NCI-H524 (cell line): ENCODE measurements at places on chromosomes 7 and 10.

DNA sequence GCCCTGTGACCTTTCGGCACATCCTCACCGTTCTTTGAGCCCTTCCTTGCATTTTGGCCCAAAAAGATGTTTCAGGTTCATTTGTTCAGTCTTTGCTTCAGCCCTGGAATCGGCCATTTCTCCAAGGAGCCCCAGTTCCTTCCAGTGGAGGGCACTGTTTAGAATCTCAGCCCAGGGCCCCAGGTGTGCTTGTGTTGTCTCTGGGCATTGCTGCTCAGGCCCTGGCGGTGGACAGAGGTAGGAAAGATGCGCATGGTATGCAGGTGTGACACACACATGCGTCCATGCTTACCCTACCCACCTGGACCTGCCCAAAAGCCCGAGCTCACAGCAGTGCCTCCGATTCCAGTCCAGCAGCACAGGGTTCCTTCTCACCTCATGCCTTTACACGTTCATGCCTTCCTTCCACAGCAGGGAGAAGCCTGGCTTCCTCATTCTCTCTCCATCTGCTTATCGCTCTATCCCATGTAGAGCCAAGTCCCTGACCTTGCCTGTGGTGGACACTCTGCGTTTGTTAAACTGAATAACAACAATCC lies 70.6 kb downstream of the LHPP start:
- no peak for DNase-seq

DNA sequence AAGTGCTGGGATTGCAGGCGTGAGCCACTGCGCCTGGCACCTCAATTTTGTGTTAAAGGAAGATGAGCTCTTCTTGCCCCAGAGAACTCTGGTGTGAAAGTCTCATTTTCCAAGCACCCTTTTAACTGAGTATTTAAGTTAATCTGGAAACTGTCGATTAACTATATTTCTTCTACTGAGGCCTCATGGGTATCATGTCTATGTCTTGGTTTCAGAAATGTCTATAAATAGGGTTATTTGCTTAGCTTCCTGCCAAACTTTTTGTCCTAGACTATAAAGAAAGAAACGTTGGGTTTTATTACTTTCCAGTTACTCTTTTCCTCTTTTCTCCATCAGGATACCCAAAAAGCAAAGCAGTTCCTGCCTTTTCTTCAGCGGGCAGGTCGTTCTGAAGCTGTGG lies 102.4 kb downstream of the LRRC4 start:
- DNase-seq, result no peak

GRCh38 chr7:27140126-27140857 lies 3.2 kb downstream of the HOXA5 start:
- DNase-seq, result no peak

DNA sequence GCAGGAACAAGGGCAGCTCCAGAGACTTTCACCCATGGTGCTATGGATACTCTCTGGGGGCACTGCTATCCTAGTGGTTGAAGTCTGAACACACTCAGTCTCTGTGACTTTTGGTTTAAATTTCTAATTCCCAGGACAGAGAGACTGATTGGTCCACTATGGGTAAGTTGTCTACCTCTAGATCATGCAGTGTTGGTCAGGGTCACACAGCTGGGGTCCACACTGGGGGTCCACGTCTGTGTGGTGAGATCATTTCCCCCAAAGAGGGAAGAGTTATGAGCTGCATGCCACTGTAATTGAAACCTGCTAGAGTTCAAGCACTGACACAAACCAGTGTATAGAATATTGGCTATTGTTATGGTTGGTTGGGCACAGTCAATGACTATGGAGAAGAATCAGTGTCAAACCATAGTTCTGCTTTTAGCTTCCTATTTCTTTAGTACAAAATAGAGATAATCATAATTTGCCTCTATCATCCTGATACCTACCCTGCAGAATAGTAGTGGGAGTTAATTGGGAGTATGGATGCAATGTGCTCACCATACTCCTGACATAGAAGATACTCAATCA lies 101.6 kb downstream of the PRTFDC1 start:
- DNase-seq, result no peak

GRCh38 chr10:114647545-114648138 lies 10.4 kb downstream of the ABLIM1 start:
- no peak for DNase-seq

DNA sequence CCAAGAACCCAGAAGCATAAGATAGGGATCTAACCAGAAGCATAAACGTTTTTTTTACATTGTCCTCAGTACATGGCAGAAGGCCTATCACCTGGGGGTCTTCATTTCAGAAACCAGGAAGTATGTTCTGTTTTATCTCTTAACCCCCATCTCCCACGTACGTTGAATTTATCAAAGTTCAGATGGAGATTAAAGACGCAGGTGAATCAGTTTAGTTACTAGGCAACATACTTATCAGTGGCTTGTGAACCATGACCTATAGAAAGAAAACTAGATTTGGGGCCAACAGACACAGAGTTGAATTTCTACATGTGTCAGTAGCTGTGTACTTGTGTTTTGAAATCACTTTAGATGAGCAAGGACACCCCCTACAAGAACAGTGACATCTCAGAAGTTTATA lies 122.7 kb downstream of the GPR158 start:
- DNase-seq, result no peak

DNA sequence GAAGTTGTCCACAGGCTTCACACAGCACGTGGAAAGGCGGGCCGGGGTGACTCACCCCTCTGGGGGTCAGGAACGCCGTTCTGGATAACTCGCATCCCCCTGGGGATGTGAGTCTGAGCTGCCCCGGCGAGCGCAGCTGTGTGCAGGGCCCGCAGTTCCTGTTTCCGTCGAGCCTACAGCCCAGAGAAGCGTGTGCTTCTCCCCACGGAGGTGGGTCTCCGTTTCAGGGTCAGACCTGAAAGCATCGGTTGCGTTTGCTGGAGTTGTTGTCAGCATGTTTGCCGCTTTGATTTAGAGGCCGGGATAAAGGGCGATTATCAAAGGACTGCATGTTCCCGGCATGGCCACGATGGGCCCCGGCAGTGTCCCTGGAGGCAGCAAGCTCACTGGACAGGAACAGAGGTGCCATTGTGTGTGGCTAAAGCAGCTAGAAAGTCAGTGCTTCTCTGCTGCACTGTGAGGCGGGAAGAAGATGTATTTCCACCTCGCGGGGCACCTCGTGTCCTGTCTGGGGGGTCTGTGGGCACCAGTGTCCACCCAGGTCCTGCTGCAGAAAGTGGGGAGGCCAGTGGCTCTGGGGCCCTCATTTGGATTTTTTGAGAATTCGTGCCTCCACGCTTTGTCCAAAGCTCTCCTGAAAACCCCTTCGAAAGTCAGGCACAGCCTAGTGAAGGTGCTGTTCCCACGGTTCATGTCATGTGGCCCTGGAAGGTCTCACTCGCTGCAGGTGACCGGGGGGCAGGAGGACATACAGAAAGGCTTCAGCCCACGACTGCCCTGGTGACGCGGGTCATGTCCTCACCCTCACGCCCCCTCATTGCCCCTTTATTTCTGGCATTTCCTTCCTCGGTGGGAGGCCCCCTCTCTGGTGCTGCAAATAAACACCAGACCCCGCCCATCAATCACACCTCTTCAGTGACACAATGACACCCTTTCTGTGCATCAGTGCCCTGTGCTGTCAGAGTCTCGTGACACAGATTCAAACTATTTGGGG lies 27.4 kb upstream of the GDI2 start:
- no peak for DNase-seq

GRCh38 chr7:71766016-71766415 lies 634.1 kb downstream of the GALNT17 start:
- DNase-seq, result no peak

DNA sequence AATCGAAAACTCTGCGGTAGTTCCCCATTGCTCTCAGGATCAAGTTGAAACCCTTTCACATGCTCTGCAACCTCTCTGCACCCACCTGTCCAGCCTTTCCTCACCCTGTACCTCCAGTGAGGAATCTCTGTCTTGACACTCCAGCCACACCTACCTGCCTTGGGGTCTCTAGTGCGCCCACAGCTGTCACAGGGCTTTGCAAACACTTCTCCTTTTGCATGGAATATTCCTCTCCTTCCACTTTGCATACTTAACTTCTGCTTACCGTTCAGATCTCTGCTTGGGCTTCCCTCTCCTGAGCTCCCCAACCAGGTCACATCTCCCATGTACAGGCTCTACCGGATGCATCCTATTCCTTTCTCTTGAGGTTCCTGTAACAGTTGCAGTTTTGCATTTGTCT lies 6.6 kb upstream of the ZYX start:
- no peak for DNase-seq

DNA sequence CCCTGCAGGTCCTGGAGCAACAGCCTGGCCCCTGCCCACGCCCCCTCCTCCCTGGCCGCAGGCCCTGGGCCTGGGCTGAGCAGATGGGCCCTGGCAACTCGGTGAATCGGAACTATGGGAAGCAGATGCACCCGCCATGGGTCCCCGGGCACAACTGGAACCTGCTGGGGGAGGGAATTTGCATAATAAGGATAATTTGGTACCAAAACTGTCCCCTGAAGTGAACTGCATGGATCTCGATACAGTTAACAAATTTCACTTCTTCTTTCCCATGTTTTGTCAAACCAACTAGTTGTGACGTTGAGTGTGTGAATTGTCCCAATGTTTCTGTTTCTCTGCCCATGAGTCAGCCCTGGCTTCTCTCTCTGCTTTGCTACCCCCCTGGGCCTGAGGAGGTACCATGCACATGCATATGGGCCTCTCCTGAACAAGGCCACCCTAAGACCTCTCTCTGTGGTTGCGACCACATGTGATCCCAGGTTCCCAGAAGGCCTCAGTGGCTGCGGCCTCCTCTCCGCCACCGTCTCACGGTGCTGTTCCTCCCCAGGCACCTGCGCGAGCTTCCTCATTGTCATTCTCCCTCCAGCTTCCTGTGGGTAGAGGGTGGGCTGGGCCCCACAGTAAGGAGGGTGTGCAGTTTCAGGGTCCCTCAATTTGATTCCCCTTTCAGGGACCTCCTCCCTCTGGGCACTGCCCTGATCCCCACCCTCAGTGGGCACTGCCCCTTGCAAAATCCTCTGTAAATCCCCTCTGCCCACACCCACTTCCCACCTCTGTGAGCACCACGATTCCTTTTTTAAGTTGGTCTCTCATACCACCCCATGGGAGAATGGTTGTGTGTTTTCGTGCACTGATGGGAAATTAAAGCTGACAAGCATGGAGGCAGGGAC lies 40.0 kb downstream of the FIGNL1 start:
- no peak for DNase-seq

DNA sequence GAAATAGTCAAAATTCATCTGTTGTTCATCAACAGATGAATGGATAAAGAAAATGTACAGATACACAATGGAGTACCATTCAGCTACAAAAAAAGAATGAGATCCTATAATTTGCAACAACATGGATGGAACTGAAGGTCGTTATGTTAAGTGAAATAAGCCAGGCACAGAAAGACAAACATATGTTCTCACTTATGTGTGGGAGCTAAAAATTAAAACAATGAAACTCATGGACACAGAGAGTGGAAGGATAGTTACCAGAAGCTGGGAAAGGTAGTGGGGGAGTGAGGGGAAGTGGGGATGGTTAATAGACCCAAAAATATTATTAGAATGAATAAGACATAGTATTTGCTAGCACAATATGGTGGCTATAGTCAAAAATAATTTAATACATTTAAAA lies 70.0 kb upstream of the KCNMA1 start:
- DNase-seq, result no peak

GRCh38 chr10:124975977-124976514 lies 34.1 kb downstream of the ZRANB1 start:
- DNase-seq, result no peak

- DNase-seq, result no peak
Observed at GRCh38 chr7:48296966-48297365, 125.7 kb downstream of the ABCA13 start.

GRCh38 chr7:75987026-75987804 lies 7.2 kb downstream of the TMEM120A start:
- no peak for DNase-seq

GRCh38 chr7:131895541-131896164 lies 339.2 kb upstream of the PODXL start:
- no peak for DNase-seq

DNA sequence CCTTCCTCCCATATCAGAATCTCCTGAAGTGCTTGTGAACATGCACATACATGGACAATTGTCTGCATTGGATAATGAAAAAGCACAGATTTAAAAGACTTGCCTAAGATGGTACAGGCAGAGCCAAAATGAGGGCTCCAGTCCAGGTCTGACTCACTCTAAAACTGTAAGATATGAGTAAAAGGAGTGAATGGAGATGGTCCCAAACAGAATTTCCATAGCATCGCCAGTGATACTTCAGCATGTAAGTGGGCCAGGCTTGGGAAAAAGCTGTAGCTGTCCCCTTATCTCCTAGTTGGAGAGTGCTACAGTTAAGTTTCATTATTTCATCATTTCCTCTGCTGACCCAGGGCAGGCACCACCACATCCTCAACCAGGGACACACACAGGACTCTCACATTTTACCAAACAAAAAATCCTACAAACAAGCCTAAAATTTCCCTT lies 26.4 kb upstream of the IL6 start:
- DNase-seq, result no peak

DNA sequence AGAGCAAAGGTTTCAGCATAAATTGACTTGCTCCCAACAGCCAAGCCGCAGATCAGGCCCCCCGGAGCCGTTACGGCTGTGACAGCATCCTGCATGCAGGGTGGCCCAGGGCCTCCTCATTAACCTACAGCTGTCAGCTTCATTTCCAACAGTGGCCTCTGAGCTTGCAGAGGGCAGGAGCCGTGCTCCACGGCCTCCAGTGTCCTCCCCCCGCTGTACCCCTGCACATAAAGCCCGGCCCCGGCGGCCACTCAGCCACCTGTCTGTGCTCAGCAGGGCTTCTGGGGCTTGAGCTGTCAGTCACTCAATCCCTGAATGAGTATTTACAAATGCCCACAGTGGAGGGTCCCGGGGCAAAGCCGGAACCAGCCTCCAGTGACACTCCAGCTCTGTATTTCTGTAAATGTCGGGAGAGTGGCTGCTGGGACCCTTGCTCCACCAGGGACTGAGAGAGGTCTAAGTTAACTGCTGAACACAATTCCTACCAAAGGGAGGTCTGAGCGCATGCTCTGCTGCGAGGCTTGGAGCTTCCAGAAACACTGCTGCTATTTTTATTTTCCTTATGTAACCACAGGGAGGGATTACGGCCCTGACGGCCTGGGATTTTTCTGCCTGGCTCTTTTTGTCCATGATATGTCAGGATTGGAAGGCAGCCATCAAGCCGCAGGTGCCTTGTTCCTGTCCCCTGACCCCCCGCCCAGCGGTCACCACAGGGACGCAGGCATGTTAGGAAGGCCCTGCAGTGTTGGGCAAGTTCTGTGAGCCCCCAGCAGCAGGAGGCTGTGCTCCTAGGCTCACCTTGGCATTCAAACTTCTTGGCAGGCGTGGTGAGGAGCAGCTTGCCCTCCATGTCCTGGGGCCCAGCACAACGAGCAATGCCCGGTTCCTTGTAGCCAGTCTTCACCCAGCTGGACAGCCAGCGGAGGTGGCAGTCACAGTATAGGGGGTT lies 165.0 kb downstream of the SLIT1 start:
- DNase-seq, result no peak

- DNase-seq, result no peak
Observed at GRCh38 chr7:33743594-33743993, 161.7 kb upstream of the BMPER start.
